ENCODE measurements at places on chromosomes 13 and 19.

DNA sequence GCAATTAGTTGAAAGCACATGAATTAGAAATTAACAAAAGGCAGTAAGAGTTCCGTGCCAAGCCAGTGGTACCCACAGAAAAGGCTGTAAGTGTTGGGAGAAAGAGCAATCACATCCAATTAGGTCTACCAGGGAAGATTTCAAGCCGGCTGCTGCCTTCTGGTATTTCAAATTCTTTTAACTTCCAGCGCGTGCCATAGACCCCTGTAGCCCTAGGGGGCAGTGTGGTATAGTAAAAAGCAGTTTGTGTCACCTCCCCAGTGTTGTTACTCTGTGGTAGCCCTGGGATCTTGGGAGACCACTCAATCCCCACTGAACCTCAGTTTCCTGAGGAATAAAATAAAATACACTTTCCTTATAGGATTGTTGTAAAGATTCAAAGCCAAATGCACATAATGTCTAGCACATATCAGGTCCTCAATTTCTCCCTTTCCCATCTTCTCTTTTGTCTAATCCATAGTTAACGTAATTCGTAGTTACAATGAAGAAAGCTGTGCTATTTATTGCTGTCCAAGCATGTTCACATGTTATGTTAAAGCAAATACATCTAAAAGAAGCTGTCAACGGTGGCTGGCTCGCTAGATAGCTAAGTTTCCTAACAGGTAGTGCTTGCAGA lies 230.2 kb downstream of the TDRD3 start:
- DNase-seq = no peak

DNA sequence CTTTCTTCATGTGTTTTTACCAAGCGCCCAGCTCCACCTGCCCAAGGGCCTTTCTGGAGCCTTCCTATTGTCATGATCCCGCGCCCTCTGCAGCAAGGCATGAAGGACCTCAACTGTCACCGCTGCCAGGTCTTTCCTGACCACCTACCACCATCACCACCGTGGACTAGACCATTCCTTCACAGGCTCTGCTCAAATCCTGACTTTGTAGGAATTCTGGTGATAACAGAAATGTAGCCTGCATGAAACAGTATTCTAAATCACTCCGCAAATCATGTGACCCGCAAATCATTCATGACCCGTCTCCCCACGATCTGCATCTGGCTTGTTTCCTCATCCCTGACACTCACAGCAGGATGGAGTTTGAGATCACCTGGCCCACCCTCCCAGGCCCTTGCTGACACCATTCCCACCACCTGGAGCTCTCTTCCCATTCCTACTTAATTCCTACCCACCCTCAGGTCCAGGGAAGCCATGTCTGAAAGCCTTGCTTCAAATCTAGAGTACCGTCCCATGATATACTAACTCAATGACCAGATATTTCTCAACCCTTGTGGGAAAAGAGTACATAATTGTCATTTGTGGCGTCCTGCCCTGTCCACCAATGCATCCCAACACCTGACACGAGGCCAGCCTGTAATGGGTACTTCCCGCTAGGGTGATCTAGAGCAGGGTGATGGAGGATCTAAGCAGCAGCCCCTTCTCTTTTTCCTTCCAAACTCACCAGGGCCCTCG lies 1.3 kb downstream of the UBE2S start:
- DNase-seq = no peak

DNA sequence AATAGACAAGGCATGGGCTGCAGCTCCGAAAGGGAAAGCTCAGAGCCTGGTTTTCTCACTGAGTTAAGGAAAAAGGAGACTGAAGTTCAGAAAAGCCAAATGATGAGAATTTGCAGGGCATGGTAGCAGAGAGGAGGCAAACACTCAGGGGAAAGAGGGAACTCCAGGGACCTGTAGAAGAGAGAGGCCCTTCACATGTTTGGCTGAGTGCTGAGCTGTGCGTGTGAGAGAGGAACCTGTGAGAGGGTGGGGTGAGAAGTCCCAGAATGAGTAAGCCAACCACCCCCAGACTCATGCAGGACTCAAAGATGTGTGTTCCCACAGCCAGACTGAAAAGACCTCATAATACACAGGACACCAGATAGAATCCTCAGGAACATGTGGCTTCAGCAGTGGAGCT lies 2.8 kb upstream of the CRYL1 start:
- DNase-seq = no peak

DNA sequence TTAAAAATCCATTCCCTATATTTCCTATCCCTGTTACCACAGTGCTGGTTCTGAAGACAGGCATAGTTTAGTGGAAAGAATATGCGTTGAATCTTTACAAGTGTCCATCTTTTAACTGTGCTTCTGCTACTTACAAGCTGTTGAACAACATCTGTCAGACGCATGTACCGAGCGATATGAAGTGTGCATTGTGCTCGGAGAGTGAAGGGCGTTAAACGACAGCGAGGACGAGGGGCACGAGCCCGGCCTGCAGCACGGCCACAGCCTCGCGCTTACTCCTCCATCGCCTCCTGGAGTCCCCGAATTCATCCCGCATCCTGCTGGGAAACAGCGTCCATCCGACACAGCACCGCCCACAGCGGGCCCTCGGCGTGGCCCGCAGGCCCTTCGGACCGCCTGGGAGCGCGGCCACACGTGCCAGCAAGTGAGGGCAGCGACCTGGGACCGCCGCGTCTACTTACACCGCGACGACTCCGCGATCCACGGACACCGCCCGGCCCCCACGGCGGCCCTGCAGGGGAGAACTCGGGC lies 514 bp downstream of the PCID2 start:
- no peak for DNase-seq

All from left renal pelvis (tissue), 4 donors.